ENCODE measurements at places on chromosomes 12 and 14.

DNA sequence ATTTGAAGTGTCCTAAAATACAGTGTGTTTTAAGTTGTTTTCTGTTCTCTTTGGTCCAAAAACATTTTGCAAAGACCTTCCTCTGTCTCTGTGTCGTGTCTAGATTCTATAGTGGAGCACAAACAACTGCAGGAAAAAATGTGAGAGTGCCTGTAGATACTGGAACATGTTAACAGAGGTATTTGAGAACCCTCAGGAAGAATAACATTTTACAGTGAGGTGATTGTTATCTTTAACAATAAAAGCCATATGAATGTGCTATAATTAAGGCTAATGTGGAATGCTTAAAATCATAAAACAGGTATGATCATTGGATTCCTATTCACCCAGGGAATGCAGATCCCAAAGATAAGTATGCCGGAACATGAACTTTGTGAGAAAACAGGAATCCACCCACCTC, 98.0 kb downstream of the SAMD4A start:
- H3K27ac ChIP-seq, result no peak overlapping the region
- peaks cover 55% of the 10 kb centered on the region for H3K27me3 ChIP-seq
- peaks cover 16% of the 10 kb centered on the region for H3K4me1 ChIP-seq
- no peaks in the 10 kb centered on the region for H3K36me3 ChIP-seq
- DNase-seq, result no peak
- no peak overlapping the region for H3K4me3 ChIP-seq

DNA sequence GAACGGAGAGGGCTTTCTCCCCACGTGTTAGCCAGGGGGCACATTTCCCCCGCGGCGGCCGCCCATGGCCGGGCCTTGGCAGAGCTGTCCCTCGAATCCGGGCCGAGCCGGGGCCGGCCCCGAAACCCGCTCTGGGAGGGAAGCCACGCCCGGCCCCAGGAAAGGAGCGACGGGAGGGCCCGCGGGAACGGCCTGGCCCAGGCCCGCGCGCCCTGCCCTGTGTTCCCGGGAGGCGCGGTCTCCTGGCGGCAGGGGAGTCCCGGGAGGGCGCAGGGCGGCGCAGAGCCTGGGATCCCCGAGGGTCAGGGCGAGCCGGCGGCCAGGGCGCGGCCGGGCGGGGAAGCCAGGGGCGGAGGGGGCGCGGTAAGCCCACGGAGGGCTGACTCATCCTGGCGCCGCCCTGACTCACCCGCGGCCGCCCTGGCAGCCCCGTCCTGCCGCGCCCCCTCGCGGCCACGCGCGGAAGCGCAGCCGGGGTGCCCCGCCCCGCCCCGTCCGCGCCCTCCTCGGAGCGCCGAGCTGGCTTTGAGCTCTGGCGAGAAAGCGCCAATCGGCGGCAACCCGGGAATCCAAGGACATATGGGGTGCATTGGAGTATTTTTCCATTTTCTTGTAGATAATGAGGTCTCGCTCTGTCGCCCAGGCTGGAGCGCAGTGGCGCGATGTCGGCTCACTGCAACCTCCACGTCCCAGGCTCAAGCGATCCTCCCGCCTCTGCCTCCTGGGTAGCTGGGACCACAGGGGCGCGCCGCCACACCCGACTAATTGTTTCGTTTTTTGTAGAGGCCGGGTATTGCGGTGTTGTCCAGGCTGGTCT, 31.8 kb upstream of the PLEKHG6 start:
- no peaks in the 10 kb centered on the region for H3K4me1 ChIP-seq
- DNase-seq, result peak; percentile 98
- H3K36me3 ChIP-seq, result no peaks in the 10 kb centered on the region
- peak overlapping the region; percentile 74 for H3K4me3 ChIP-seq
- peaks cover 36% of the 10 kb centered on the region for H3K27me3 ChIP-seq
- no peak overlapping the region for H3K27ac ChIP-seq

GRCh38 chr12:102746963-102747362, 170.1 kb downstream of the PAH start:
- H3K27ac ChIP-seq, result no peak overlapping the region
- DNase-seq, result no peak
- H3K27me3 ChIP-seq, result peaks cover 3% of the 10 kb centered on the region
- no peaks in the 10 kb centered on the region for H3K4me1 ChIP-seq
- H3K36me3 ChIP-seq, result no peaks in the 10 kb centered on the region

DNA sequence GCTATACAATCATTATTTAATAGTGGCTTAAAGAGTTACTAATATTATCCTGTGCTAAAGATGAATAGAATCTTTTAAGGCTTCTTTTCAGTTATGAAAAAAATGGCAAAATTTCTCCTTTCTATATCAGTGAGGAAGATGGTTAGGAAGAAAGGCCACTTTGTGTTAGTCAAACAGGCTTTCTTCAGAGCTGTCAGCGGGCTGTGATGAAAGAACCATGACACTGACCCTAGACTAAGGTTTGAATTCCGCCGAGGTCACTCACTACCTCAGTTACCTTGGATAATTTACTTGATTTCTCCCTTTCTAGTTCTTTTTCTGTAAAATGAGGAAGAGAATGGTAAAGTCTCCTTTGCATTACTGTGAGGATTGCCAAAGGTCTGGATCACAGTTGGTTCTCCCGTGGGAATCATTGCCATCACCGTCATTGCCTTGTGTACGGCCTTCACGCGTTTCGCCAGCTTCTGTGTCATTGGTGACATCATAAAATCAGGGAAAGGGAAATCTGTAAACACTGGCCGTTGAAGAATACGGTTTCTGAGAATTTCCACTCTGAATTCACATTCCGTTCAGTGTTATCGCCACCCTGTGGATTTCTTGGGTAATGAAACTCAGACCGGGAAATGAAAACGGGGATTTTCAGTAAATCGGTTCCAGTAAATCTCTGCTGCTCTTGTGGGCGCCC, 26.7 kb upstream of the YBX3 start:
- no peaks in the 10 kb centered on the region for H3K36me3 ChIP-seq
- H3K4me3 ChIP-seq, result peak overlapping the region; percentile 77
- H3K4me1 ChIP-seq, result peaks cover 18% of the 10 kb centered on the region
- DNase-seq, result peak; percentile 42
- peaks cover 27% of the 10 kb centered on the region for H3K27me3 ChIP-seq
- peak overlapping the region; percentile 68 for H3K27ac ChIP-seq

DNA sequence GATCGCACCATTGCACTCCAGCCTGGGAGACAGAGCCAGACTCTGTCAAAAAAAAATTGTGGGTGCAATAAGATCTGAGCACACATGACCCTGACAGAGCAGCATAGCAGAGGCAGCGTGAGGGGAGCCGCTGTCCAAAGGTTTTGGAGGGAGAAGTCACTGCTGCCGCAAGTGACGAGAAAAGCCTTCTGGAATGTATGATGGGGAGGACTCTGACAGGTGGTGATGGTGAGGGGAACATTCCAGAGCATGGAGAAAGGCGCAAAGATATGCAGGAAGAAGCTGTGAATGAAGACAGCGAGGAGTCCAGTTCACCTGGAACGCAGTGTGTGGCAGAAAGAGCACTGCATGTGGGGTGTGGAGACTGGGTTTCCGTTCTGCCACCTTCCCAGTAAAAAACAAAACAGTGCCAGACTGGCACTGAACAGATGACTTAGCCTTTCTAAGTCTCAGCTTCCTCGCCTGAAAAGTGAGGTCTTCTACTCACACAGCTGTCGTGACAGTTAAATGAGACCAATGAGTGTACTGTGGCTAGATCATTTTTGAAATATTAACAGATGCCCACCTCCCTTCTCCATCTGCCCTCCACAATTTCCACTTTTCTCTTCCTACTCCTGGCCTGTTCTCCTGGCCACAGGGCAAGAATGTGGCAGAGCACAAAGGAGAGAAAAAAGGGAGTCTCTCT, 53.4 kb upstream of the PTHLH start:
- H3K27me3 ChIP-seq, result peaks cover 3% of the 10 kb centered on the region
- DNase-seq, result no peak
- H3K4me3 ChIP-seq, result no peak overlapping the region

- H3K4me1 ChIP-seq, result peaks cover 52% of the 10 kb centered on the region
- H3K36me3 ChIP-seq, result peaks cover 36% of the 10 kb centered on the region
- H3K27me3 ChIP-seq, result no peaks in the 10 kb centered on the region
- no peak overlapping the region for H3K4me3 ChIP-seq
Measured at GRCh38 chr12:104697186-104697585, 240.4 kb downstream of the CHST11 start.

GRCh38 chr14:68389943-68390342, 402.9 kb downstream of the ZFP36L1 start:
- no peak overlapping the region for H3K4me3 ChIP-seq
- H3K36me3 ChIP-seq, result peaks cover 2% of the 10 kb centered on the region
- H3K27ac ChIP-seq, result no peak overlapping the region
- no peaks in the 10 kb centered on the region for H3K4me1 ChIP-seq
- H3K27me3 ChIP-seq, result no peaks in the 10 kb centered on the region

- H3K27ac ChIP-seq, result no peak overlapping the region
- H3K36me3 ChIP-seq, result no peaks in the 10 kb centered on the region
- DNase-seq, result no peak
- peaks cover 2% of the 10 kb centered on the region for H3K27me3 ChIP-seq
Measured at GRCh38 chr12:70508178-70508577, 129.1 kb downstream of the PTPRB start.

DNA sequence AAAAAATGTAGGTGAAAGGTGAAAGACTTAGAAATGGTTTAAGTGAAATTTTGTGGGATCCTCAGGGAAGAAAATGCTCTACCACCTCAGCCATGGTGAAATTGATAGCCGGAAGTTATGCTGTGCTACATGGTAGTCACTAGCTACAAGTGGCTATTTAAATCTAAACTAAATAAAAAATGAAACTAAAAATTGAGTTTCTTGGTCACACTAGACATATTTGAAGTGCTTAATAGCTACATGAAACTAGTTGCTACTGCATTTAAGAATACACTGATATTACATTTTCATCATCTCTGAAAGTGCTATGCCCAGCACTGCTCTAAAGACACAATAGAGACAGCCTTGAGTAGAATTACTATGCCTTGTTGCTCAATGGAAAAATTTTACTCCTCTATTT, 10.3 kb upstream of the SLCO1B3 start:
- no peak for DNase-seq
- H3K4me1 ChIP-seq, result no peaks in the 10 kb centered on the region
- no peaks in the 10 kb centered on the region for H3K27me3 ChIP-seq
- H3K36me3 ChIP-seq, result no peaks in the 10 kb centered on the region
- H3K27ac ChIP-seq, result no peak overlapping the region
- H3K4me3 ChIP-seq, result no peak overlapping the region

DNA sequence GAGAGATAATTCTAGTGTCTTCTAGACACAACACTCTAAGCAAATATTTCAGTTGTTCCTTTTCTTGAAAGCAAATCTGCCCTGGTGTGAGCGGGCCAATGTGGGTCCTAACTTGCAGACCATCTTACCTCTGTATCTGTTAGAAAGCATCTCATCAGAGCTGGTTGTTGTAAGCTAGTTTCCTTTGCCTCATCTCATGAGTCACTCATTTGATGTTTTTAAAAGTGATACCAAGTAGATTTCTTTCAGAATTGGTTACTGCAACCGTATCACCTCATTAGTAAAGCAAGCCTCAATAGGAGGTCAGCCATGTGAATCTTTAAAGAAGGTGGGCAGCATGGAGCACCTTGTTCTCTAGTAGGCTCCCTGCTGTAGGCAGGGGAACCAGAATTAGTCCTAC, 78.6 kb downstream of the DAAM1 start:
- peaks cover 11% of the 10 kb centered on the region for H3K4me1 ChIP-seq
- H3K27me3 ChIP-seq, result no peaks in the 10 kb centered on the region
- no peak overlapping the region for H3K4me3 ChIP-seq
- no peak for DNase-seq

DNA sequence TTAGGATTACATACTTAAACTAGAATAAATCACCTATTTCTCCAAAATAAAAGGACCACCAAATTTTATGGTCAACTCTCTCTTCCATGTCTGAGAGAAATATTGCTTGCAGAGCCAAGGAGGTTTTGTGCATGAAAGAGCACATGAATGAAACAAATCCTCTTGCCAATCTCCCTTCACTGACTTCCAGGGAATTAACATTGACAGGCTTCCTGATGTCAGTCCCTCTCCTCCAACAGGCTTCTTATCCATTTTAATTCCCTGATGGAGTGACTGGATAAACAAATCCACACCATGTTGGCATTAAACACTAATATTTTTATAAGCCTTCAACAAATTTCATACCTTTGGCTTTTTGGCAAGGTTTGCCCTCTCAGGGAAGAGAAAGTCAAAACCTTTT, 45.3 kb upstream of the CNTN1 start:
- H3K4me1 ChIP-seq, result no peaks in the 10 kb centered on the region
- no peaks in the 10 kb centered on the region for H3K27me3 ChIP-seq
- no peak overlapping the region for H3K27ac ChIP-seq
- no peak overlapping the region for H3K4me3 ChIP-seq
- DNase-seq, result no peak

DNA sequence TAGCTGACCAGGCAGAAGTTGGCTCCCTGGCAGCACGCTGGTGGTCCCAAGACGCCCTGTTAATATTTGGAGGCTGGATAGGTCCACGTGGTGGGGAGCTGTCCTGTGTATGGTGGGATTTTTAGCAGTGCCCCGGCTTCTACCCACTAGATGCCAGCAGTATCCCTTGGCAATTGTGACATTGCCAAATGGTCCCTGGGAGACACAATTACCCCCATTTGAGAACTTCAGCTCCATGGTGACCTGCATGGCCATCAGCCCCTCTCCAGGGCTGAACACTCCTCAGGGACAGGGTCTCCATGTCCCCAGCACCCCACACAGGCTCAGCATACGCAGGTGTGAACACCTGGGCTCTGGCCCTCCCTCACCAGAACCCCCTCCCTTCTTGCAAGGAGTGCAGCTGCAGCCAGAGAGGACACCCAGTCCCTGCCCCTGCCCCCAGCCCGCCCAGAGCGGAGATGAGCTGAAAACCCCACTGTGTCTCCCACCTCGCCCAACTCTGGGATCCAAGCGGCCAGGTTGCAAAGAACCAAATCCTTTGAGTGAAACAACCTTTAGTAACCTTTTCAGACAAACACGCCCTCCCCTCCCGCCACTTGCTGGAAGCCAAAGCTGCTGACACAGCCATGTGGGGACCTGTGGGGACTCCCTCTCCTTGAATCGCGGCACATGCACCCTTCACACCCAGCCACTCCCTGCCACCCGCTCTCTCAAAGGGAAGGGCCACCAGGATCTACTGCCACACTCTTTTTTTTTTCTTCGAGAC, 120.4 kb downstream of the CALM1 start:
- no peaks in the 10 kb centered on the region for H3K4me1 ChIP-seq
- H3K4me3 ChIP-seq, result no peak overlapping the region
- no peaks in the 10 kb centered on the region for H3K27me3 ChIP-seq

DNA sequence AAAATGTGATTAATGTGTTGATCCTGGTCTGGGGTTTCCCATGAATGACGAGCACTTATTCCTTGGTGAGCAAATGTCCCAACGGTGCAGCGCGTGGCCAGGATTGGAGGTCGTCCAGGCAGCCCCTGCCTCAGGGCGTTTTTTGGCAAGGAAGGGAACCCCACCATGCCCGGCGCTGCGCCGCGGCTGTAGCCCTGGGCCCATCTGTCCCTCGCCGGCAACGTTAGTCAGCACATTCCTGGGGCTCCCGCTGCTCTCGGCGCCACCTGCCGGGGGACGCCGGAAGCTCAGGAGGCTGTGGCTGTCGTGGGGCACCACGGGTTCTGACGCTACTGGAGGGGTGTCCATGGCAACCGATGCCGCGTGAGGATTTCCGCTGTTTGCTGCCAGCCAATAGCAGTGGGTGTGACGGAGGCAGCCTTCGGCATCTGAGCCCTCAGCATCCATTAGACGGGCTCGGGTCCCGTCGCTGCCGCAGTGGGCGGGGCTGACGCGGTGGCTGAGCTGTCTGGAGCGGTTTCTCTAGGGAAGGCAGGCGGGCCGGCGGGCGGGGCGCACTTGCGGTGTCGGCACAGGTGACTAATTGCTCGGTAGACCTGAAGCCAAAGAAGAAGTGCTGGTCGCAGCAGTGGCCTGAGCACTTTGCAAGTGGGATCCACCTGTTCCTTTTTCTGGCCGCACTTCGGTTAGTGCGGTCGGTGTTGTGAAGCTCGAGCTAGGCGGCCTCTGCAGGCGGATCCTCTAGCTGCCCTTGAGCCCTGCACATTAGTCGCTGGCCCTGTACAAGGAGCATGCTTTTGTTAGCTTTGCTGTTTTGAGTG, 29.5 kb downstream of the RAB35 start:
- DNase-seq, result peak; percentile 99
- peak overlapping the region; percentile 70 for H3K27ac ChIP-seq
- H3K36me3 ChIP-seq, result peaks cover 20% of the 10 kb centered on the region
- H3K4me1 ChIP-seq, result peaks cover 20% of the 10 kb centered on the region
- no peaks in the 10 kb centered on the region for H3K27me3 ChIP-seq
- H3K4me3 ChIP-seq, result peak overlapping the region; percentile 68
